MG63 (cell line): ENCODE measurements at places on chromosomes 6 and 20.
A peak's percentile ranks its signal among the peaks of the same experiment; 100 is the strongest.

DNA sequence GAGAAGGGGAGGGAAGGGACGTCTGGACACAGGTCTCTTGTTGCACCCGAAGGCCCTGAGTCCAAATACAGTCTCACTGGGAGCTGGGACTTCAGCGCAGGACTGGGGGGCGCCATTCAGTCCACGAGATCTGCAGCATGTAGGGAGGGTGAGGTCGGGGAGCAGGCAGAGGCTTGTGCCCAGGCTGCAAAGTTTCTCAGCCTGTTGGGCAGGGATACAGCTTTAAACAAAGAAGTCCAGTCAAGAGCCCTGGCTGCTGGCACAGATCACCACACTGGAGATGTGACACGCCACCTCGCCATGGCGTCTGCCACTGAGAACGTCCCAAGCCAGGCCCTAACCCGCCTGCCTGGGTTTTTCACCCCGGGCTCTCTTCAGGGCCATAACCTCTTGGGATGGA, 256.6 kb downstream of the DLL1 start:
- DNase-seq, result no peak

- DNase-seq, result no peak
Observed at GRCh38 chr20:22611636-22612035, 27.3 kb upstream of the FOXA2 start.

- DNase-seq, result no peak
Observed at GRCh38 chr20:24836661-24837299, 112.3 kb upstream of the CST7 start.

DNA sequence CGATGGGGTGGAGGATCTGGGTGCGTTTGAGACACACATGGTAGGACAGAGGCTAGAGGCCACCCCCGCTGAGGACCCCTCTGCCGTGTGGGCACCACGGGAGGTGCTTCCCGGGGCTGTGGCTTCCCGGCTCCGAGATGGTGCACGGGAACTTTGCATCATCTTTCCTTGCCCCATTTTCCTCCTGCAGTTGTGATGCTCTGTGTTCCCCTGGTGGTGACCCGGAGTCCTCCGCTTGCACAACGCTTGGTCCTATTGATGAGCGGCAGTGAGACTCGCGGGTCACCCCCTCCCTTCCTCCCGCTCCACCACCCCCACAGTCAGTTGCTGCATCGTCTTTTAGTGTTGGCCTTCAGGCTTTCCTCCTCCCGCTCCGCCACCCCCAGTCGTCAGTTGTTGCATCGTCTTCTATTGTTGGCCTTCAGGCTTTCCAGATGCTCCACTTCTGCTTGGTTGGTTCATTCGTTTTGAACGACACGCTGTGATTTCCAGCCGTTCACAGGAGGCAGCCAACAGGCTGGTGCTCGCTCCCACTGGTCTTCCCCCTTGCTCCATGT, 37.3 kb downstream of the PYGB start:
- no peak for DNase-seq

DNA sequence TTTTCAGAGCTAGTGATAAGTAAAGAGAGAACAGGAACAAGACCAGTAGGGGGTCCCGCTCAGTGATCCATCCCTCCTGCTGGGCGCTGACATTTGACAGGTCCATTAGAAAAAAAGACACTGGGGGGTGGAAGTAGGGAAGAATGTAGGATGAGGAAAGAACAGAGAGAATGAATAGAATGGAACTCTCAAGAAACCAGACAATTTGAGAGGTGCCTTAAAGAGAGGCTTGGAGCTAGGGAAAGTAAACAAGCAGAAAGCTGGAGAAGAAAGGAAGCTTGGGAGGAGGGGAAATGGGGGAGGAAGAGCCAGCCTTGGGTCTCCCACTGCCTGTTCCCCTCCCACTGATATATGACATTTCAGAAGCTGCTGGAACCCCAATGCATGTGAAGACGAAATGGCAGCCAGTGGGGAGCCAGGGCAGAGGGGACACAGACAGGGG, 8.4 kb downstream of the GABBR1 start:
- no peak for DNase-seq

DNA sequence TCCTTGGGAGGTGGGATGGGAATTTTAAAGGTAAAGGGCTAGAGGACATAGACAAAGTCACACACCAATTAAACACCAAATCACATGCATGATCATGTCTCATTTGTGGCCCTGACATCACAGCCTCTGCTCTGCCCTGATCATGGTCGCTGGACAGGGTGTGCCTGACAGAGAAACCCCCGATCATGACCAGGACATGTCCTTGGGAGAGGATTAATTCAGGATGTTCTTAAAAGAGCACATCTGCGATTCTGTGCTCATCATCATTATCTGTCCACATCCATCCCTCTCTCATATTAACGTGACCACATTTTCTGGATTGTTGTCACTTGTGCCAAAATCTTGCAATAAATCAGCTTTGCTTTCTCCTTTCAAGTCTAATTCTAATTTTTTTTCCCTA, 7.7 kb upstream of the PBOV1 start:
- DNase-seq, result no peak

DNA sequence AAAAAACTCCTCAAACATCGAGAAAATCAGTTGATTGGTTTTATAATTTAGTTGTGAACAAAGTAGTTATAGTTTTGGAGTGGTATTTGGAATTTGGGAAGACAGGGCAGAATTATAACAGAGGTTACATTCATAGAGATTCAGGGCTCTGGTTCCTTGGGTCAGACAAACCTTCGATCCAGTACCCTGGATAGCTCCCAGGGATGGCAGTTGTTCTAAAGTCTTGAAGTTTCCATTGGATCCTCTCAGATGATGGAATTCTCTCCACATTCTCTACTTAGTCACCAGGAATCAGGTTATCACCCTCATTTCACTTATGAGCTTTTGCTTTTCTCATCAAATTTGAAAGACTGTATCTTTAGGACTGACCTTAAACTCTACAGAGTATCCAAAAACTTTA, 285.1 kb downstream of the CENPW start:
- peak; percentile 5 for DNase-seq

GRCh38 chr6:97947841-97948240, 664.8 kb upstream of the MMS22L start:
- DNase-seq, result peak; percentile 66

GRCh38 chr6:70375882-70376281, 37.4 kb upstream of the FAM135A start:
- no peak for DNase-seq

GRCh38 chr6:44869321-44869897, 458.7 kb upstream of the RUNX2 start:
- DNase-seq, result no peak

DNA sequence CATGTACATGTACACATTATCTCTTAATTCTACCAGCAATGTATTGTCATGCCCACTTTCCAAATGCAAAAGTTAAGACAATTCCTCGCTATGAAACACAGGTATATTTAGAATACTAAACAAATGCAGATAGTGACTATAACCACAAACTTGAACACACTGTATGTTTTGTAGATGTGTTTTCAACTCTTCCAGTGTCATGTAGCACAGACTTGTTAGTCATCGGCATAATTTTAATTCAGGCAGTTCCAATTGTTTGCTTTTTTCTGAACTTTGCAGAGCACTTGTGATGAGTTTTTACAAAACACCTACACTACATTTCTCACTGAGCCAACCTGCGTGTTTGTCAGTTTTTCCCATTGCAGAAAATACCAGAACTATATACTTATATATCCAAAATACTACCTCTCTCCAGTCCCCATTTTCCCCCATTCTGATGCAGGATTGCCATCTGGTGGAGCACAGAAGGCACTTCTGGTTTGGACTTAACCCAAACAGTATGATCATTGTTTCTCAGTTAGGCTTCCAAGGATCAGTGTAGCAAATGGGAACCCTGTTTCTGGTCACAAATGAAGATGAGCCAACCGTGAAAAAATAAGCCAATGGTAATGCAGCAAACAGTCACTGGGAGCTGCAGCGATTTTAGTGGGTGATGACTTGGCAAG, 143.4 kb downstream of the ADGRB3 start:
- peak; percentile 3 for DNase-seq

- no peak for DNase-seq
Observed at GRCh38 chr6:23280437-23280836, 711.1 kb downstream of the HDGFL1 start.

GRCh38 chr6:43886067-43886461, 116.1 kb downstream of the VEGFA start:
- DNase-seq, result no peak

DNA sequence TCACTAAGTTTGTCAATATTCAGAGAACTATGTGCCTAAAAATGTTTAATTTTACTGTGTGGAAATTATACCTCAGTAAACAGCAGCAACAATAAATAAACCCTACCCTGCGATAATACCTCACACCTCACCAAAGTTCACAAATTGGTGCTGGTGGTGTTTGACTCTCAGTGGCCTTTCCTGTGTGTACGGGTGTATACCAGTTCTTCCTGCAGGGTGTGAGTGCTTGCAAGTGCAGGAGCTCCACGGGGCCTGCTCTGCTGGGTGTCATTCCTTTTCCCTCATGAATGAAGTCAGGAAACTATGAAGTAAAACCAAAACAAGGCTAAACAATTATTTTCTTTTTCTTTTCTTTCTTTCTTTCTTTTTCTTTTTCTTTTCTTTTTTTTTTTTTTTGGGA, 4.1 kb upstream of the ENPP5 start:
- no peak for DNase-seq

DNA sequence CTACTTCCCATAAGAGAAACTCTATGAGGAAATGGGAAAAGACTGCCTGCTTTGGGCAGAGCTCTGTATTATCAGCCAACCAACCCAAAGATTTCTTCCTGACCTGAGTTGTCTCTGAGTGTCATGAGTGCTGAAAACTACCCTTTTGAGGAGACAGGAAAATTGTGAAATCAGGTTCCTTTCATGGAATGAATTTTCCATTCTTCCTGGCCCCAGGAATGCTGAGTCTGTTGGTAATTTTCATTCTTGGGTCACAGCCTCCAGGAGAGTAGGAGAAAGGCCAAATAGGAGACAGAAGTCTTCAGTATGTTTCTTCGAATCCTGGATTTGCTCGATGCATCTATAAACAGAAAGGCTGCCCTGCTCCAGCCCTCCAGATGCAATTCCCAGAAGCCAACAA, 53.6 kb downstream of the SCML4 start:
- no peak for DNase-seq

DNA sequence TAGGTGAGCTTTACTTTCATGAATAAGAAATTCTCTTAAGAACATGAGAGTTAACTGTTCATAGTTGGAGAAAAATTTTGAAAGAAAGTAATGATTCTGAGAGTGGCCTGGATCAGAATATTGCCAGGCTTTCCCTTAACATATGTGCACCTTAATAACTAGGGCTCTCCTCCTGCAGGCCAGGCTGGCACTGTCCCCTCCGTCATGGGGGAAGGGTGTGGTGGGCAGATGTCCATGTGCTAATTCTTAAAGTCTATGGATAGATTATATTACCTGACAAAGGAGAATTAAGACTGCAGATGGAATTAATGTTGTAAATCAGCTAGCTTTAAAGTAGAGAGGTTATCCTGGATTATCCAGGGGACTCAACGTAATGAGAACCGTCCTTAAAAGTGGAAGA, 10.9 kb upstream of the KLHL32 start:
- no peak for DNase-seq

DNA sequence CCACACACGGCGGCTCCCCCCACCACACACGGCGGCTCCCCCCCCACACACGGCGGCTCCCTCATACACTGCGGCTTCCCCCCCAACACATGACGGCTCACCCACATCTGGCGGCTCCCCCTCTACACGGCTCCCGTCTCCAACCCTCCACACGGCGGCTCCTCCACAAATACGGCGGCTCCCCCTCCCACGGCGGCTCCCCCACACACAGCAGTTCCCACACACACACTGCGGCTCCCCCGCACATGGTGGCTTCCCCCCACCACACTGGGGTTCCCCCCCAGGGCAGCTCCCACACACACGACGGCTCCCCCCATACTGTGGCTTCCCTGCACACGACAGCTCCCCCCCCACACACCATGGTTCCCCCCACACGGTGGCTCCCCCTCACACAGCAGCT, 98.0 kb downstream of the TTLL2 start:
- no peak for DNase-seq

- DNase-seq, result peak; percentile 25
Observed at GRCh38 chr6:140897804-140898573, 1234.7 kb upstream of the GJE1 start.

DNA sequence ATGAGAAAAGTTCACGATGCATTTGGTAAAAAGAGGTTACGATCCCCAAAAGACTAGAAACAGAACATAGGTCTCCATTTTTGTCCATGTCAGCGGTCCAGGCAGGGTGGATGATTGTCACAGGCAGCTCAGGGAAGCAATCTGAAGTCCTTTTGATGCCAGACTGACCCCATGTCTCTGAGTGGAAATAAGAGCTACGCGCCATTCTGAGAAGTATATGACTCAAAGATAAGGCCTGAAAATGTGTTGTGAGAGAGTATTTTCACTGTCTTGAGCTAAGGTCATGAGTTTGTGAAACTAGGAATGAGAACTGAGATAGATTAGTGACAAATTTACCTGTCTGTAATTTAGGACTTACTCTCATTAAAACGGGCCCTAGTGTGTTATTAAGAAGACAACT, 69.5 kb downstream of the LYRM4 start:
- DNase-seq, result no peak

DNA sequence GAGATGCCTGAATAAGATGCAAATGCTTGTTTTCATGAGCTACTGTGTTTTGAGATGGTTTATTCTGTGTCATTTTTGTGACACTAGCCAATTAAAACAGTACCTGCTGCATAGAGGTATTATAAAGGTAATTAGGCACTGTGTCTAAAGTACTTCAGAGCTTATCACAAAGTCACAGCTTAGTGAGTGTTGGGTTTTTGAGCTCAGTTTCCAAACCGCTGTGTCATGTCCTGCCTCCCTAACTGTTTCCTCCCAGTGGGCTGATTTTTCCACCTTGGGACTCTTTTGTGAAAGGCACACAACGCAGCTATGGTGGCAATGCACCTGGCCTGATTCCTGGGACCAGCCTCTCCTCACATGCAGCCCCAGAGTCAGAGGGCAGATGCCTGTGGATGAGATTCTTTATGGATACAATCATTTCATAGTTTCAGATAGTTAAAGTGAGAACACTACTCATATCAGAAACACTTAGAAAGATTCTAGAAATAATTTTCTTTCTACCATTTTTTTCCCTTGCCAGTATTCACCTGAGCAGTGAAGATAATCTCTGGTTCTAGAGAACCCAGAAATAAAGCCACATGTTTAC, 41.3 kb upstream of the TAGAP start:
- DNase-seq, result no peak

- DNase-seq, result no peak
Observed at GRCh38 chr6:126245077-126245476, 94.8 kb upstream of the CENPW start.

GRCh38 chr20:49964964-49965780, 17.6 kb upstream of the SNAI1 start:
- peak; percentile 55 for DNase-seq
